NCI-H774 (cell line): ENCODE measurements at places on chromosomes 7 and 10.

GRCh38 chr10:57338823-57339558 lies 928.7 kb downstream of the IPMK start:
- DNase-seq = no peak

- DNase-seq = no peak
Measured at GRCh38 chr10:64011912-64012714, 490.9 kb downstream of the REEP3 start.

DNA sequence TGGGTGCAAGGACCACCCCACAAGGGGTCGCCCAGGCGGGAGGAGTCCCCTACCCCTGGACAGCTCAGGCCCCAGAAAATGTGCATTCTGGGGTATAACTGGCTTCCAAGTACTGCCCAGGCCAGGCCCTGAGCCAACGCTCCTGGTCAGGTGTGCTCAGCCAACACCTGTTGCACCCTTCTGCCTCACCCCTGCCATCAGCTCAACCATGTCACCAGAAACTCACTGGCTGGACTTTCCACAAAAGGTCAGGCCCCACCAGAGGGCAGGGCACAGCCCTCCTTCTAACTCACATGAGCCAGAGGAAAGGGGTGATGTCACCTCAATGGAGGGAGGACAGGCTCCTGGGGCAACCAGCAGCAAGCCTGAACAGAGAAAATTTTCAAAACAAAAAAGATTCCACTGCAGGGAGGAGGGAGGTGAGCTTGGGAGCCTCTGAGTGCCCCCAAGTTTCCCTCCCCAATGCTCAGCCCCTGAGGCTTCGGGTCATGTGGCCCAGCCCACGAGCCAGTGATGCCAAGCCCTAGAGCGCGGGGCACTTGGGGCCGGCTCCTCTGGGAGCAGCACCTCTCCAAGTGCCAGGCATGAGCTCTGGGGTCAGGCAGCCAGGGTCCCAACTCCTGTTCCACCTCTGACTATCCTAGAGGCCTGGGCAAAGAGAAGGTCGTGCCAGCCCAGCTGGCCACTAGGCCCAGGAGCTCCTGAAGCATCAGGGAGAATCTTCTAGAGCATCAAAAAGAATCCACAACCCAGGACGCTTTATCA lies 2.2 kb downstream of the OGDHL start:
- no peak for DNase-seq

GRCh38 chr10:65818990-65819389 lies 1106.8 kb upstream of the LRRTM3 start:
- no peak for DNase-seq

DNA sequence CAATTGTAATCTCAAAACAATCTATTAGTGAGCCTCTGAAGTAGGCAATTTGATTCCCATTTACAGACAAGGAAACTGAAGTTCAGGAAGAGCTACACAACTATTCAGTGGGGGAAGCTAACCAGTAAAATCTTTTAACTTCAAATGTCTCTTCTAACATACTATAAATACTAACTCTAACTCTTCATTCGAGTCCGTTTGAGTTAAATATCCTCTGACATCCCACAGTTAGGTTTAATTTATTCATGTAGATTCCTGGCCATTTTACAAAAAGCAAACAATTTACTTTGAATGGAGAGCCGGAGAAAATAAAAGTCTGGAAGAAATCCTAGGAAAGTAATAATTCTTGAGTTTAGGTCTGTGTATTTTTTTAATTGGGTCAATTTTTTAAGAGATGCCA lies 64.7 kb downstream of the HYCC1 start:
- DNase-seq = no peak

DNA sequence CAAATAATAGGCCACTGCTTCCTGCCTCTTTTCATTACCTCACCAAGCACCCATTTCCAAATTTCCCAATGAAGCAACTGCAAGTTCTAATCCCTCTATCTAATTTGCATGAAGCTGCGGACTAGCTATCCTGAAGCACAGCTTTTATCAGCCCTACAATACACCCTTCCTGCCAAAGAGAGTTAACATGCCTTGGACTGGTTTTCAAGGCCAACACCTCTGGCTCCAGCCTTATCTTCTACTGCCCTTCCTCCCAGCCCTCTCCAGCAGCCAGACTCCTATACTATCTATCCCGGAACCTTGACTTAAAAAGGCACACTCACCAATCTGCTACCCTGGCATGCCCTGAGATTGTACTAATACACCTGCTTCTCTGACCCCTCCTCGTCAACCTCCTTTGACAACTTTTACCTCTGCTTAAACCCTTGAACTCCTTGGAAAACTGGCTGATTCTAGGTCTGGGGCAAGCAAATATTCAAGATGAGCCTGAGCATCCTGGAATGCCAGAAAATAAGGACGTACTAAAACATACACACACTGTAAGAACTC lies 73.4 kb downstream of the SGMS1 start:
- no peak for DNase-seq

DNA sequence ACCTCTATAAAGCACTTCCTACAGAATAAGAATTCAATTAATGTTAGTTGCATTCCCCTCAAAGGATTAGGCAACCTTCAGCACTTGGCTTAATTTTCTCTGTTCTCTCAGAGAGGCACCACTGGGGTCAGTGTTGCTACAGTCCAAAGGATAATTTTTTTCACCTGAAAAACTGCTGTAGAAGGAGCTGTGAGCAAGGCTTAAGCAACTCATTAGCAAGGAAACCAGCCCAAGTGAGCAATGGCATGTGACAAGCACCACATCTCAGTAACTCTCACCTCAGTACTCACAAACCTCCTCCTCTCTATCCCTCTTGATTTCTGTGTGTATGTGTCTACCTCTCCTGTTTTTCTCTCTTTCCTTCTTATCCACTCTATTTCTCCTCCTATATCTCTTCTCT lies 55.9 kb downstream of the DGKI start:
- no peak for DNase-seq

GRCh38 chr7:87495366-87495765 lies 19.9 kb upstream of the ABCB4 start:
- DNase-seq = no peak

- peak; percentile 68 for DNase-seq
Measured at GRCh38 chr10:72272689-72273409, 875 bp upstream of the DDIT4 start.

- DNase-seq = no peak
Measured at GRCh38 chr7:92968502-92968901, 132.1 kb upstream of the CDK6 start.

DNA sequence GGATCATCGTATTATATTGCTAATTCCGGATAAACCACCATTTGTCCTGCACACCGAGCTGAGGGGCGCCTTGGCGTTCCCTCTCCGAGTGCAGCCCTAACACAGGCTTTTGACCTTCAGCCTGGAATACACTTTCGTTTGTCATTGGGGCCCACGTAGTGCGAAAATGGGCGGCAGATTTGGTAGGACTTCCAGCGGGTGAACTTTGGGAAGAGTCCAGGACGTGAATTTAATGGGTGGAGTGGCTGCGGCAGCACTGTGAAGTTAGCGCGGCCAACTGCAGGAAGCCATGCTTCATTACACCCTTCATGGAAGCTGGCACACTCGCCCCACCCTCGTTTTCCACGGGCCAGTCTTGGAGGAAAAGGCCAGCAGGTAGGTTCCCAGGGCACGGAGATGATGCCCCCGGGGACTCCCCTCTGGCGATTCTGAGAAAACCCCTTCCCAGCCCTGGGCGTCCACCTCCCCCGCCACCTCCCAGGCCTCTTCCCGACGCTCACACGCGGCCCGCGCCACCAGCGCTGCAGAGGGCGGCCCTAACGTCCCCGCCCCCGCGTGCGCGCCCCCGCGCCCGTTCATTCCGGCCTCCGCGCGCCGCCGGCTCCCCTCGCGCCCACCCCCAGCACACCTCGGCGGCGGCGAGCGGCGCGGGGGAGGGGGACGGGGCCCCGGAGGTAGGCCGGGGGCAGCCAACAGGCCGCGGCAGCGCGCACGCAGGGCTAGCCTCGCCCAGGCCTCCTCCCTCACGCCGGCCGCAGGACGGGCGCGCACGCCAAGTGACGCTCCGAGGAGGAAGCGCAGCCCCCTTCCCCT lies at the start of gene MLLT10:
MLLT10 (plus strand) TSS at position 766 of the 813 bp plus-strand sequence. CDS start 413 bp downstream, outside the sequence.
- DNase-seq = peak; percentile 97
